ENCODE measurements at places on chromosomes 6 and 20.

DNA sequence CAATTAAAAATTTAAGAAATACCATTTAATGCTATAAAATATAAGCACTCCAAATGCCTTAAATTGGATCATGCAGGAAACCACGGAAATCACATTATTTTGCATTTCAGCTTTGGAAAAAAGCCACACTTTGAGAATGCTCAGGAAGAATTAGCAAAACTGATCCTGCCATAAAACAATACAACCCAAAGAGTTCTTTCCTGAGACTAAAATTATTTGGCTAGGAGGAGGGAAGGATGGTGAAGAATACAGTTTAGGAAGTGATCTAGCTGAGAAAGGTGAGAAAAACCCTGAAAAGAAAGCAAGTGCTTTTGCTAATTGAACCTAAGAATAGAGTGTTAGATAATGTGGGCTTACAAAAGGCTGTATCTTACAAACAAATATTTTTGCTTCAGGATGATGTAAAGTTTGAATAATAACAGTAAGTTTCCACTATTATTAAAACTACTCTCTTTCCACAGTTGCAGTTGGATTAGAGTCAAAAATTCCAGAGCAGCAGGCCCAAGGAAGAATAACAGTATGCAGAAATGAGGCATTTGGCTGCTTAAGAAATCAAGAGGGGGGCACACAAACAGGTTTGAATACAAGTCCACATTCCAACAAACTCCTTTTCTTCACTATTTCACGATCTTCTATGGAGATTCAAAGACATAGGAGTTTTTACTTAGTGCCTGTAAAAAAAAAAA lies 565.4 kb downstream of the RFPL4B start:
- DNase-seq, result no peak

GRCh38 chr20:37407019-37407566 lies 61.2 kb downstream of the SRC start:
- DNase-seq, result no peak

DNA sequence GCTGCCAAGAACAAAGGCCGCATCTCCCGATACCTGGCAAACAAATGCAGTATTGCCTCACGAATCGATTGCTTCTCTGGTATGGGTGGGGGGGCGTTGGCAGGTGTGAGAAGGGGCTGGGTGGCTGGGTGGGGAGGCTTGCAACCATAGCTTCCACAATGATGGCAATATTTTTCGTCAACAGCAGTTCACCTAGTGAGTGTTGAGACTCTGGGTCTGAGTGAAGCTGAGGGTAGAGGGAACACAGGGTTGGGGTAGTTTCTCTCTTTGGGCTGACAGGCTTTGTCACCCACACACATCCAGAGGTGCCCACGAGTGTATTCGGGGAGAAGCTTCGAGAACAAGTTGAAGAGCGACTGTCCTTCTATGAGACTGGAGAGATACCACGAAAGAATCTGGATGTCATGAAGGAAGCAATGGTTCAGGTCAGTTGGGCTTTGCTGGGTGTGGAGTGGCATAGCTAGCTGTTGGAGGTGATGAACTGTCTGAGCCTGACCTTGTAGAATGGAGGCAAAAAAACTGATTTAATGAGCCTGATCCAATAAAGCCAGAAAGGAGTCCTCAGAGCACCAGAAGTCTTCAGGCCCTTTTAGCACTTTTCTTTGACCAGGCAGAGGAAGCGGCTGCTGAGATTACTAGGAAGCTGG lies 4.2 kb downstream of the NOP56 start:
- no peak for DNase-seq

DNA sequence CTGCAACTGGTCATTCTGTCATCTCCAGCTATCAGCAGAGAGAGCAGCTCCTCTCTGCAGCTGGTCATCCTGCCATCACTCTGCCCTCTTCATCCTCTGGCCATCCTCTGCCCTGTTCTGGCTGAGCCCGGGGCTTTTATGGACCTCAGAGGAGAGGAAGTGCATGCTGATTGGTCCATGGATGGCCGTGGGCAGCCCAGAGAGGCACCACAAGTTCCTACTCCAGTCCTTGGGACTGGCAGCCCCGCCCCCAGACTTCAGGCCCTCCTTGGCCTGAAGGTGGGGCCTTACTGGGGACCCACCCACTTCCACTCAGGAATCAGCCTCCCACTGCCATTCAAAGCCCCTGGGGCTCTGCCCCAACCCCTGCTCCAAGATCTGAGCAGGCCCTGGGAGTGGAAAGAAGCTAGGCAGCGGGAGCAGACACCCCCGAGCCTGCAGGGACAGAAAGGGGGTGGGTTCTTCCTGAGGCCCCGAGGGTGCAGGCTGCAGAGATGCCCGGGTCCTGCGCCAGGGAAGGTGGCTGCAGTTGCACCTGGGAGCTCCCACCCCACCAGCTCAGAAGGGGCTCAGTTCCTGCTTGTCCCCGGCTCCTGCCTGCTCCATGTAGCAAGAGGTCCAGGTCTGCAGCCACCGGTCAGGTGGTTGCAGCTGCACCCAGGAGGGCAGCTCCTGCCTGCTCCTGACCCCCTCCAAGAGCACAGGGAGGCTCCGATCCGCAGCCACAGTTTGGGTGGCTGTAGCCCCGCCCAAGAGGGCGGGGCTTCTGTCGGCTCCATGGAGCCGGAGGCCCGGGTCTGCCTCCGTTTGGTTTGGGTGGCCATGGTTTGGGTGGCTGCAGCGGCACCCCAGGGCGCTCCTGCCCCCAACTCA lies 34.1 kb upstream of the HMGA1 start:
- no peak for DNase-seq

DNA sequence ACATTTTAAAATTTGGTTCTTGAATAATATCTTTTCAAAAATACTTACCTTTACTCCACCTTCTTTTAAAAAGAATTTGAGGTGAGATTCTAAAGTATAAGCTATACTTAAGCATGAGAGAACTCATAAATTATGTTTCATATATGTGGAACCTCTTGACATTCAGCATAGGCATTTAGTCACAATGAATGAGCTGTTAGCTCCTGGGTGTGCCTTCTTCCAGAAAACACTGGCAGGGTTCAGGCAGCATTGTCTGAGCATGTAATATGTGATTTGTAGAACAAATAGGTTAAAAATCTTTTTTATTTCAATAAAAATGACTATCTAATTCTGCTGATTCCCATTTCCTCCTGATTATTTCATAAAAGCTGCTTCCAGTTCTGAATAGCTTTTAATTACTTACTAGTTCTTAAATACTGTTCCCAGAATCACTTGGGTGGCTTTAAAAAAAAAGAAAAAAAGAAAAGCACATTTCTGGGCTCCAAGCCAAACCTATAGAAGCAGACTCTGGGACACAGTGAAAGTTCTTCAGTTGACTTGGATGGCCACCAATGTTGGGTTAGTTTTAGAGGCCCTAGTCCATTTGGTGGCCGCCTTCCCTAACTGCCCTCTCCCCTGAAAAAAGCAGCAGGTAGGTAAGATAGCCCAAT lies 20.2 kb downstream of the RNF8 start:
- DNase-seq, result no peak

DNA sequence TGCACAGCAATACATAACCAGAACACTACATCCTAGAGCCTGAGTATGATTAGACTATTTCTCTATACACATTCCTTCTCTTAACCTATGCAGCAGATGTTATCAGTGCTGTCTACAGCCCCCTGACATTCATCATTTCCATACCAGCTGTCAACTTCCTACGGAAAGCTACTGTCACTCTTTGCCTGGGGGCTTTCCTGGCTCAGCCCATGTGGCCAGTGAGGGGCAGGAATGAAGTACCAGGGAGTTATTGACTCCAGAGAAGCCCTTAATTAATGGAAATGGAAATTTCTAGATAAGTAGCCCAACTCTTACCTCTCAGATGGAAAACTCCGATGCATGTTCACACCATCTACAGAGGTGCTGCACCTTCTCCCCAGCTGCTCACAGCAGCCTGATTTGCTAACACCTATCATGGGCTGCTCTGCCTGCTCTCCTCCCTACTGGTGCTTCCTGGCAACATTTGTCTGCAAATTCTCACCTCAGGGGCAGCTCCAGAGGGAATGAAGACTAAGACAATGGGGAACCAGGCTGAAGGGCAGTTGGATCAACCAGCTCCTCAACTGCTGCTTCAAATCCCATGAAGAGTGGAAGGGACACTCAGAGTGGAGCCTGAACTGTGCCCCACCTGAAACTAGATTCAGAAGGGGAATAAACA lies 59.6 kb downstream of the LINC00237 start:
- DNase-seq, result no peak

DNA sequence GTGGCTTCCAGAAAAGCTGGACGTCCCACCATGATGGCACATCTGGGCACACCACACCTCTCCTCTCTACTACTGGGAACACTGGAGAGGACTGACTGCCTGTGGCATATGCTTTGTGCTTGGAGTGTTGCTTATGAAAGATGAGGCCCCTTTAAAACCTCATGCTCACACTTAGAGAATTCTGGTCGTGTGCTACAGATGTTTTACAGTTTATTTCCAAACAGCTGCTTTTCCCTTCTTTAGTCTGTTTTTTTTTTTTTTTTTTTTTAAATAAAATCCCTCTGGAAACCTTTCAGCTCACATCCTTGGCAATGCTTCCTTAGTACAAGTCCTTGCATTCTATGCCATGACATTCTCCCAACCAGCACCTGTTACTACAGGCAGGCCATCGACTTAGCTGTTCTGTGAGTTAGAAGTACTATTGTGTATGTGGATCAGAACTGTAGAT lies 60.3 kb downstream of the BMP6 start:
- no peak for DNase-seq

DNA sequence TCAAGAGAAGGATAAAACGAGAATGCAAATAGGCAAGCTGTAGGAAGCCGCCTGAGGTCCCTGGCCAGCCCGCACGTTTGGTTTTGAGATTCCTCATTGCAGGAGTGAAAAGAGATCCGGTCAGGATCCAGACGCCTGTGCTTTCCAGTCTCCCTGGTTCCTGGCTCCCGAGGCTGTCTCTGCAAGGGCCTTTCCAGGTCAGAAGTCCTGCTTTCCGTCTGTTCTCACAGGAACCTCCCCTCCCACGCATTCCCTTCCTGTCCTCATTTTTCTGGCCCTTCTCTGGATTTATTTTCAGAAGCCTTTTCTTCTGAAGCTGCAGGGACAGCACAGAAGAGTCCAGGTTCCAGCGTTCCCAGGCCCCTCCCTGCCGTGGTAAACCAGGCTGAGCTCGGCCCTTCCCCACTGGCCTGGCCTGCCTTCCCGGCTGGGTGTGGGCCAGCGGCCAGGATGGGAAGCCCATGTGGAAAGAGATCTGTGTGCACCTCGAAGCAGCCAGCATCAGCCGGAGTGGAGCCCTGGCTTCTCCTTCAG lies 54.0 kb downstream of the TMEM242 start:
- no peak for DNase-seq

GRCh38 chr20:14583413-14583812 lies 246.0 kb upstream of the FLRT3 start:
- no peak for DNase-seq

DNA sequence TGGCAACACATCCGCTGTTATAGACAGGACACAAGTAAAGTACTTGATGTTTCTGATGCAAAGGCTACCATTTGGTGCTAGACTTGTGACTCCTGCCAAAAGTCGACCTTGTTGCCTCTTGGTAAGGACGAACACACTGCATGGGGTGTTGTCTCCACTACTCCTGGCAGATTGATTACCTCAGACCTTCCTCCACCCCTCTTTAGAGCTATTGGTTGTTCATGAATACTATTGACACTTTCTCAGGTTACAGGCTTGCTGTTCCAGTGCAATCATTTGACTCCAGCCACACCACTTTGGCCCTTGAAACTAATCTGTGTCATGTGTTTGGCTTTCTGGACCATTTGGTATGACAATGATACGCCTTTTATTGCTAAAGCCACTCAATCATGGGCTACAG lies 62.3 kb downstream of the TRMT11 start:
- DNase-seq, result no peak

GRCh38 chr6:129603741-129604140 lies 106.2 kb downstream of the ARHGAP18 start:
- no peak for DNase-seq

DNA sequence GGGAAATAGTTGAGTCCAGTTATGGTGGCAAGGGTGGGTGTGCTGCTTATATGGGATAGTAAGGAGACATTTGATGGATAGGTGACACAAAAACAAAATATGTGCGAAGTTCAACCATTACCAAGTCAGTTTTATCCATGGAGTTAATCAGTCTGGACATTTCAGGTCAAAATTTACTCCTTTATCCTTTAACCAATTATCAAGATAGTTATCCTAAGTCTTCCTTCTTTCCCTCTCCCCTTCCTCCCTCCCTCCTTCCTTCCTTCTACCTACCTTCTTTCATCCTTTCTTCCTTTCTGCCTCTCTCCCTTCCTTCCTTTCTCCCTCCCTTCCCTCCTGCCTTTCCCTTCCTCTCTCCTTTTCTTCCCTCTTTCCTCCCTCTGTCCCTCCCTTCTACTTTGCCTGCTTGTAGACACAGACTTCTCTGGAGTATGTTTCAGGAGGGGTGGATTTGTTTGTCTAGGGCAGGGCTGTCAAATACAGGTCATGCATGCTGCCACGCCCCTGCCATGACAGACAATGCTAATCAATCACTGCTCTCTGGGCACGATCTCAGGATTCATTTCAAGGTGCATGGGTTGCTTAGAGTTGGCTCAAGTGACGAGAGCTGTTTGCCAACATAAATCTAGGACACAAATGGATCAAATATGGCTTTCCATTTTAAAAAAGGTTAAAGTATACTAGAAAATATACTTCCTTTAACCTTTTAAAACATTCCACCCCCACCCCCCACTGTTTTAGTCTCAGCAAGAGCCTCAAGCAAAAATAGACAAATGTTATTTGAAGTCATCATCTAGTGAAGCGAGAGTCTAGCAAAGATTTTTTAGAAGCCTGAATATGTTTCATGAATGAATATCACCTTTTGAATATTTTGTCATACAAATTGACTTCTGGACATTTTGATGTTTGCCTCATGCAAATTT lies 281.6 kb upstream of the CITED2 start:
- DNase-seq, result no peak

- DNase-seq, result no peak
Measured at GRCh38 chr6:14454473-14454775, 336.9 kb downstream of the CD83 start.

DNA sequence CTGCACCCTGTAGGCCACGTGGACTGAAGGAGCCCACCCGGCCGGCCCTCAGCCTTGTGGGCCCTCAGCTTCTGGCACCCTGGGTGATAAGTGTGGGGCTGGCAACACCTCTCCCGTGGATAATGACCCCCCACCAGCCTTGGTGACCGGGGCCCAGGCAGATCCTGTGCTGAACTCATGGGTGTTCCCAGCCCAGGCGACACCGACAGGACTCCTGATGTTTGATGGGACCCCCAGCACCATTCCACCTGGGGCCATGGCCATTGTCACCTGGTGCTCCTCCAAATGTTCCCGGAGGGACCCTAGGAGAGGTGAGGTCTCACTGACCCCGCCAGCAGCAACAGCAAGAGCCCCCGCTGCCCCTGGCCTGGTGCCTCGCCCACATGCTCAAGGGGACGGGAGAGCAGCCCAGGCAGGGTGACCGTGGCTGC lies 19.4 kb upstream of the FRMD1 start:
- DNase-seq, result no peak

GRCh38 chr6:130529569-130530149 lies 163.8 kb downstream of the TMEM200A start:
- DNase-seq, result no peak
